ENCODE measurements at places on chromosomes 4 and X.

DNA sequence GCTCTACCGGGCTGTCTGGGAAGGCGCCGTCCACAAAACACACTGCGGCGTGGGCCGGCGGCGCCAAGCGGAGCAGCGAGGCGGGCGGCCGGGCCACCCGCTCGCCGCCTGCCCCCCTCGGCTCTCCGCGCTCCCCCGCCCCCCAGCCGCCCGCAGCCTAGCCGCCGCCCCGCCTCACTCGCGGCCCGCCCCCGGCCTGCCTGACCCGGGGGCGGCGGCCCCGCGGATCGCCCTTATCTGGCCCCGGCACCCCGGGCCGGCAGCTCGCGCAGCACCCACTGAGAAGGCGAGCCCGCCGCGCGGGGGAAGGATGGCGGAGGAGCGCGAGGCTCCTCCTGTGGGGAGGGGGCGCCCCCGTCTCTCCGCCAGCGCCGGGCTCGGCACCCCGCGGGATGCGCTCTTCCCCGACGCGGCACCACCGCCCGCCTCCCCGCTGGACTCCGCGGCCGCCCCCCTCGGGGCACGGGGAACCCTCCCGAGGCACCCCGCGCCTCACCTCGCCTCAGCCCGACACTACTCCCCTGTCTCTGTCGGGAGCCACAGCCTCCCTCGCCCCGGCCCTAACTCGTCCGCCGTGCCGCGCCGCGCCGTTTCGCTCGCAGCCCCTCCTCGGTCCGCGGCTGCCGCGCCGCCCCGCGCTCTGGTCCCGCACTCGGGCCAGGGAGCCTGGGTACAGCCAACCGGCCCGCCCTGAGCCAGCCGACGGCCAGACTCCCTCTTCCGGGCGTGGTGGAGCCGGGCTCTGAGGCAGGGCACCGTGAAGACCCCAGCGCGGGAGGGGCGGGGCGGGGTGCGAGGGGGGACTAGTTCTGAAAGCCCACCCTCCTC lies 566 bp downstream of the ATP11C start:
- peak; percentile 62 for DNase-seq
- H3K36me3 ChIP-seq, result no peaks in the 10 kb centered on the region
- peak overlapping the region; percentile 70 for H3K4me3 ChIP-seq

- peaks cover 15% of the 10 kb centered on the region for H3K27me3 ChIP-seq
- no peak overlapping the region for H3K27ac ChIP-seq
- no peak overlapping the region for H3K4me3 ChIP-seq
Measured at GRCh38 chr4:6250235-6250983, 19.2 kb upstream of the WFS1 start.

DNA sequence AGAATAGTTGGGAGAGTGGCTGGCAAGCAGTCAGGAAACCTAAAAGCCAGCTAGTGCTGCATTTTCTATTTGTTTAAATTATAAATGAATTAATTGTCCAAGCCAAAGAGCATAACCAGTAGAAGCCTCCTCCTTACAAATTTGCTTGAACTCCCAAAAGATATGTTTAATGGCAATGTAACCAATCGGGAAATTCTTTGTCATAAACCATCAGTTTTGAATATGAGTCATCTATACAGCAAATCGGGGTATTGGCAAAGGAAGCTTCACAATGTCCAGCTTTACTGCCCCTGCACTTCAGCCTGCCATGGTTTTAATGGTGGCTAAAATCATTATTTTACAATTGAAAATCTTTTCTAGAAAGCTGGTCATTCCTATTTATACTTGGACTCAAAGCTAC lies 216.6 kb downstream of the SHROOM3 start:
- no peak overlapping the region for H3K4me3 ChIP-seq
- no peak overlapping the region for H3K27ac ChIP-seq
- no peaks in the 10 kb centered on the region for H3K4me1 ChIP-seq
- DNase-seq, result no peak
- H3K27me3 ChIP-seq, result no peaks in the 10 kb centered on the region

GRCh38 chrX:121886557-121886956 lies 839.1 kb downstream of the GLUD2 start:
- H3K4me1 ChIP-seq, result no peaks in the 10 kb centered on the region
- no peak for DNase-seq
- no peaks in the 10 kb centered on the region for H3K36me3 ChIP-seq
- no peaks in the 10 kb centered on the region for H3K27me3 ChIP-seq
- H3K4me3 ChIP-seq, result no peak overlapping the region

DNA sequence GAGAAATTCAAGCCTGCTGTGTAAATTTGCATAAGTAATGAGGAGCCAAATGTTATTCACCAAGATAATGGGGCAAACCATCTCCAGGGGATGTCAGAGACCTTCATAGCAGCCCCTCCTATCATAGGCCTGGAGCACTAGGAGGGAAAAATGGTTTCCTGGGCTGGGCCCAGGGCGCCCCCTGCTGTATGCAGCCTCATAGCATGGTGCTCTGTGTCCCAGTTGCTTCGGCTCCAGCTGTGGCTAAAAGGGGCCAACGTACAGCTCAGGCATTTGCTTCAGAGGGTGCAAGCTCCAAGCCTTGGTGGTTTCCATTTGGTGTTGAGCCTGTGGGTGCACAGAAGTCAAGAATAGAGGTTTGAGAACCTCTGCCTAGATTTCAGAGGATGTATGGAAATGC lies 859.3 kb downstream of the RPA4 start:
- H3K4me1 ChIP-seq, result peaks cover 19% of the 10 kb centered on the region
- DNase-seq, result no peak
- no peaks in the 10 kb centered on the region for H3K27me3 ChIP-seq
- H3K4me3 ChIP-seq, result no peak overlapping the region
- no peak overlapping the region for H3K27ac ChIP-seq
- no peaks in the 10 kb centered on the region for H3K36me3 ChIP-seq

DNA sequence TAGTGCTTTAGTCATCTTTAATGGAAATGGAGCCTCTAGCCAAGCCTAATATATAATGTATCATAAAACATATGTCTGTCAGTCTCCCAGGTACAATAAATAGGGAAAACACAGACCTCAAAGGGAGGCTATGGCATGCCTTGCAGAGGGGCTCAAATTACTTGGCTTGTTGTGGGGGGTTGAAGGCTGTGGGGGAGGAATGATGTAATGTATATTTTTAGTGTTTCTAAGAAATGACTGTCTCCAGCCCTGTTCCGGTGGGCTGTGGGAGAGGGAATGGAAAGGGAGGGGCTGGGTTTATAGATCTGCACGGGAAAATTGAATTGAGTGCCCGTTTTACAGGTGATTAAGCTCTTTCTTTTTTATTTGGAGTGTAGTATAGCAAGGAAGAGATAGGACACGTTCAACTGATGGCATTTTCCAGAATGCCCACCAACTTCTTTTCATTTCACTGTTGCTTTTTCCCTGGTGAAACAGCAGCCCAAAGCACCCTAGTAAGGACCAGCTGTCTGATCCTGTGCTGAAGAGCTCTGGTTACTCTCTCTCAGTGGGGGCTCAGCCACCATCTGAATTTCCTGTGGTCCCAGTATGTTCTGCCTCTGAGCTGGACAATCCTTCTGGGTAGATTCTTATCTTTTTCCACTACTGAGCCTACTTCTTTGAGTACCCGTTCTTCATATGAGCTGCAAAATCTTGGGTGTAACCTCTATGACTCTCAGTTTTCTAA lies 220.7 kb upstream of the CASK start:
- H3K27me3 ChIP-seq, result no peaks in the 10 kb centered on the region
- H3K27ac ChIP-seq, result no peak overlapping the region
- H3K36me3 ChIP-seq, result no peaks in the 10 kb centered on the region
- no peak overlapping the region for H3K4me3 ChIP-seq

- no peaks in the 10 kb centered on the region for H3K27me3 ChIP-seq
- no peak for DNase-seq
- H3K36me3 ChIP-seq, result no peaks in the 10 kb centered on the region
- no peak overlapping the region for H3K27ac ChIP-seq
- no peak overlapping the region for H3K4me3 ChIP-seq
Measured at GRCh38 chr4:22099896-22100295, 151.3 kb upstream of the KCNIP4 start.

DNA sequence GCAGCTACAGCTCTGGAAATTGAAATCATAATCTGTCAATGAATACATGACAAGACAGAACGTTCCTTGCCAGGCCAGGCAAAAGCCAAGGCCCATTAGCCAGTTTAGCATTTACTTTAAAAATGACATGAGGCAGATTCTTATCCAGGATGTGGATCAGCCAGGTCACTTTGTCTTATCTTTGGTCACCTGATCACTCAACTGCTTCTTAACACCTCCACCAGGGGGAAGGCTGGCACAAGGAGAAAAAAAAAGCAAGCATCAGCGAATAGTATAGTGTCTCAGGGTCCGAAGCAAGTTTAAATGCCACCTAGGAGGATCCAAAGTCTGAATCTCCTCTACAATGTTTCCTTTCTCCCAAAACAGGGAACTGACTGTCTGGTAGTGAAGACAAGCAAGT lies 18.8 kb downstream of the ATP1B4 start:
- H3K36me3 ChIP-seq, result no peaks in the 10 kb centered on the region
- no peak overlapping the region for H3K4me3 ChIP-seq

GRCh38 chr4:4893721-4894120 lies 34.3 kb downstream of the MSX1 start:
- no peak for DNase-seq
- H3K36me3 ChIP-seq, result no peaks in the 10 kb centered on the region
- H3K27me3 ChIP-seq, result no peaks in the 10 kb centered on the region
- no peak overlapping the region for H3K4me3 ChIP-seq
- no peaks in the 10 kb centered on the region for H3K4me1 ChIP-seq
- no peak overlapping the region for H3K27ac ChIP-seq

DNA sequence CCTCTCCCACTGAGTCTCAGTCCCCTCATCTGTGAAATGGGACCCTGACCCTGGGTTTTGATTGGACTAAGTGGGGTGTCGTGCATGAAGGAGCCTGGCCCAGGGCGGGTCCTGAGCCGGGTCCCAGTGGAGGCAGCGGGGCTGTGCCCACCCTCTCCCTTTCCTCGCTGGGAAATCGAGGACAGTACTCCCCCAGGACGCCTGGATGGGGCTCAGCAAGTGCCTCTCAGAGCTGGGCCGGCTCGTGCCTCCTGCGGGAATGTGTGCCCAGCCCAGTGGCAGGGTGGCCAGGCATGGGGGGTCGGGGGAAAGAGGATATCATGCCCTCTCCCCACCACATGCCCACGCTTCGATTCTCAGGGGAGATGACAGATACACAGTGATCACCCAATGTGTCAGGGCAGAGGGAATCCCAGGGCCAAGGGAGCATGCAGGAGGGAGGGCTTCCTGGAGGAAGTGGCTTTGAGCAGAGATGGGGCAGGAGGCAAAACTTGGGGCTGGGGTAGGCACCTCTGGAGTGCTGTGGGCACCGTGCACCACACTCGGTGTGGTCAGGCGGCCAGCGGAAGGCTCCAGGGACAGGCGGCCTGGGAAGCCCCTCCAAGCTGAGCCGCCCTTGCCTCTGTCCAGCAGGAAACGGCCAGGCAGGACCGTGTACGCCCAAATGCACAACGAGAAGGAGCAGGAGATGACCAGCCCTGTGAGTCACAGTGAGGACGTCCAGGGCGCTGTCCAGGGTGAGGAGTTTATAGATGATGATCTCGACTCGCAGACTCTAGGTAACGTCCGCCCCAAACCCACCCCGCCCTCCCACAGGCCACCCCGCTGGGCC lies 203.0 kb downstream of the AFAP1 start:
- H3K27ac ChIP-seq, result no peak overlapping the region
- H3K36me3 ChIP-seq, result no peaks in the 10 kb centered on the region
- H3K4me1 ChIP-seq, result no peaks in the 10 kb centered on the region
- no peak for DNase-seq
- H3K4me3 ChIP-seq, result no peak overlapping the region
- no peaks in the 10 kb centered on the region for H3K27me3 ChIP-seq

- no peaks in the 10 kb centered on the region for H3K36me3 ChIP-seq
- no peak for DNase-seq
- no peaks in the 10 kb centered on the region for H3K4me1 ChIP-seq
- H3K4me3 ChIP-seq, result no peak overlapping the region
Measured at GRCh38 chr4:10182446-10183424, 66.1 kb upstream of the WDR1 start.

DNA sequence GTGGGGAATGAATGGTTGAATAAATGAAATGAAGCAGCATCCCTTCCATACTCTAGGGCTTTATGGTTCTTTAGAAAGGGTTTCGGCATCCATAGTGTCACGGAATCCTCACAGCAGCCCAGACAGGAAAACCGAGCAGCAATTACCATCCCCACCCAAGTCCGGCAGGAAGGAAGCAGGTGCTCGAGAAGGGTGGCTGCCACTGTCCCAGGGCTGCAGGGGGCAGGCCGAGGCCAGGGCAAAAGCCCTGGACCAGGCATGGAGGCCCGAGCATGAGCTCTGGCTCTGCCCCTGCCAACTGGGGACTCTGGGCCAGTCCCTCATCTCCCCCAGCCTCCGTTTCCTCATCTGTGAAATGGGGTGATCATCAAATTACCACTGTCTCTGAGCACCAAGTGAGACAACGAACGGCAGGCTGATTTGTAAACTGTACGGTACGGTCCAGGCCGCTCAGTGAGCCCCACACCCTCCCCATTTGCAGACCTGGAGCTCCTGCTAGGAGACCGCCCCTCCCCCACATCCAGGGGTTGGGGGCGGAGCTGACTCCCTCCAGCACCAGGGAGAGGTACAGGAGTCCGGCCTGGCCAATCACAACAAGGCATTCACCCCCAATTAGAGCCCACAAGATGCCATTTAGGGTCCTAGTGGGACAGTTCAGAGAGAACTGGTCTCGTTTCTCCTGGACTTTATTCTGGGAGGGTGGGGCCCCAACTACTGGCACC lies 100.4 kb downstream of the WFS1 start:
- peaks cover 24% of the 10 kb centered on the region for H3K27me3 ChIP-seq
- no peak overlapping the region for H3K27ac ChIP-seq
- H3K4me3 ChIP-seq, result no peak overlapping the region
- DNase-seq, result no peak
- no peaks in the 10 kb centered on the region for H3K4me1 ChIP-seq

- H3K4me3 ChIP-seq, result no peak overlapping the region
- no peaks in the 10 kb centered on the region for H3K4me1 ChIP-seq
- peak; percentile 38 for DNase-seq
- peak overlapping the region; percentile 43 for H3K27ac ChIP-seq
- H3K36me3 ChIP-seq, result no peaks in the 10 kb centered on the region
Measured at GRCh38 chr4:169968999-169969398, 57.2 kb downstream of the MFAP3L start.

DNA sequence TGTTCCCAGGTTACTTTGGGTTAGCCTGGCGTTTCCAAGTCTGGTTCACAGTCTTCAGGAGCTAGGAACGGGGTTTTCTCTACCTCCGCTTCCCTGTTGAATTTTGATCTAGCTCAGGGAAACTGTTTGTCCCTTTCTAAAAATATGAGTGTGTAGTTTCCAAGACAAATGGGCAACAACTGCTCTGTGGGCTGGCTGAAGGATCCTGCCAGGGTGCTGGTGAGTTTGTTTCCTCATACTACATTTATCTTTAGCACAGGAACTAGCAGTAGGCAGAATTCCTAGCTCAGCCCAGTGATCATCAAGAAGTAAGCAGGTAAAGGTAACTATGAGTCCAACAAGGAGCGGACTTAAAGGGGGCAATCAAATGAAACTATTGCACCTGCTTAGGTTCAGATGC lies 13.3 kb upstream of the FAM47E start:
- no peaks in the 10 kb centered on the region for H3K27me3 ChIP-seq
- peak overlapping the region; percentile 90 for H3K27ac ChIP-seq
